Mammary microvascular endothelial cell (primary cell): ENCODE measurements at places on chromosomes 5 and 9. TPM values are rescaled to one million over a fixed set of nuclear protein-coding genes. Genes with fewer than 3 reads are reported as not detected.

The FGD3 gene
- not detected in 2 replicates for total RNA-seq

The GPSM1 gene
- total RNA-seq = 17.9 and 19.1 TPM in 2 replicates

The LECT2 gene
- total RNA-seq = not detected in 2 replicates

The CBY3 gene
- total RNA-seq = not detected in 2 replicates

The KCTD16 gene
- 0.05 and 0.07 TPM in 2 replicates for total RNA-seq

The ARL14EPL gene
- 0.07 and 0.15 TPM in 2 replicates for total RNA-seq

The PNPLA7 gene
- 0.34 and 0.53 TPM in 2 replicates for total RNA-seq

The SPOCK1 gene
- total RNA-seq = 2.2 and 2.7 TPM in 2 replicates

The PCDHGA10 gene
- total RNA-seq = 1.7 and 2.6 TPM in 2 replicates

The ECM2 gene
- total RNA-seq = not detected in 2 replicates

The AK1 gene
- 55.0 and 101 TPM in 2 replicates for total RNA-seq

The CCL27 gene
- total RNA-seq = not detected in 2 replicates

The ENTREP1 gene
- total RNA-seq = 3.3 and 3.7 TPM in 2 replicates

The PCA3 gene
- total RNA-seq = 0.13 and 0.34 TPM in 2 replicates

The UGT3A1 gene
- not detected in 2 replicates for total RNA-seq

The FBLL1 gene
- not detected in 2 replicates for total RNA-seq

The KIF4B gene
- under 0.01 and 0.13 TPM in 2 replicates for total RNA-seq

The RASEF gene
- under 0.01 TPM in 1 of 2 replicates, not detected in the other for total RNA-seq

The TLX3 gene
- total RNA-seq = not detected in 2 replicates

The MAT2B gene
- 117 and 121 TPM in 2 replicates for total RNA-seq

The ADAMTS6 gene
- 20.1 and 20.6 TPM in 2 replicates for total RNA-seq

The PTGDS gene
- total RNA-seq = not detected in 2 replicates

The CDH9 gene
- total RNA-seq = not detected in 2 replicates

The DBH gene
- not detected in 2 replicates for total RNA-seq

The FOXB2 gene
- not detected in 2 replicates for total RNA-seq

The ANKRD18A gene
- total RNA-seq = not detected in 2 replicates

The NACC2 gene
- 25.2 and 26.1 TPM in 2 replicates for total RNA-seq

The NFIB gene
- total RNA-seq = 55.2 and 63.3 TPM in 2 replicates

The PCDHB6 gene
- not detected in 2 replicates for total RNA-seq

The AGTPBP1 gene
- 11.1 and 11.4 TPM in 2 replicates for total RNA-seq
